ENCODE measurements at places on chromosomes 2 and 18.
A peak's percentile ranks its signal among the peaks of the same experiment; 100 is the strongest.

GRCh38 chr2:67514515-67514914, 117.4 kb downstream of the ETAA1 start:
- DNase-seq: no peak

- DNase-seq: peak; percentile 60
Measured at GRCh38 chr2:57720728-57721627, 325.6 kb upstream of the VRK2 start.

DNA sequence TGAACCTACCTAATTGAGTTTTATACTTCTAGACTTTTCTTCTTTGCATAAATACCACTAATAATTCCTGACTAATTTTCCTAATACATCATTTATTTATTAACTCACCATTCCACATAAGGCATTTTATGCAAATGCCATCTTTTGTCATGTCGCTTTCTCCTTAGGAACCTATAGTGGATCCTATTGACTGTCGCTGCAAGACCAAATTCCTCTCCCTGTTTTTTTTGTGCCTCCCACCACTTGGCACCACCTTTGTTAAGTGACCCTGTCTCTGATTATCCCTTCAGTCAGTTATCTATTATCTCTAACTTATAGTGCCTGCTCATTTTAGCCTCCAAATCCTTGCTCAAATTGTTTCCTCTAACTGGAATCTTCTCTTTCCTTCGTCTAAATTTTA, 19.5 kb downstream of the UNC80 start:
- DNase-seq: peak; percentile 36

DNA sequence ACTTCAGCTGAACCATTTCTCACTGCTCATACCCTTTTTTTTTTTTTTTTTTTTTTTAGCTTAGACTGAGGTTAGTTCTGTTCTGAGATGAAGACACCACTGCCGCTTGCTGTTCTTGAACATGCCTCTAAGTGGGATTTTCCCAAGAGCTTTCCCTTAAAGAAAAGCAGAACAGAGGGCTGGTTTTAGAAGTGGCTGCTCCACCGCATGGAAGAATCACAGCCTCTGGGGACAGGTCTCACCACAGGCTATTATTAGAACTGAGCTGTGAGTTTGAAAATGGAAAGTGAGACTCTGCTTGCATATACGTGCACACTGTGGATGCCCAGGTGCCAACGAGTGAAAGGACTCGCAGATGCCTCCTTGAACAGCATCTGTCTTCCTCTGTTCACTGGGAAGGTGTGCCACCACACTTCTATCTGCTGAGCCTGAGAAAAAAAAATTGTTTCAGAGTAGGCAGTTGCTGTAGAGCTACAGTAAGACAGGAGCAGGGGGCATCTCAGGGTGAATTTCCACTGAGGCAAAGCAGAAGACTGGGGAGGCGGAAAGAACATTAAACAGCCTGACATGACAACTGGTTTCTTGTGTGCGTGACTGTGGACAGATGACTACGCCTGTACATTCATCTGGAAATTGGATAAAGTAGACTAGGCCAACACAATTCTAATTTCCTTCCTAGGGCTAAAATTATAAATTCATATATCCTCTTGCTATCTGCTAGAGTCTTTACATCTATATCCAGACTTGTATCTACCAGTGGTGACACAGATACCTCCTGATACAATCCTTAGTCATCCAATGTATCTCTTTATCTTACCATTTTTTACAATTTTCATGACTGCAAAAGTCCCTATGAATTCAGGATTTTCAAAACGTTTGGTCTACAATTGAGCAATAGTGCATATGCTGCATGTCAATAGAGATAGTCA, 1045.7 kb upstream of the CELF4 start:
- DNase-seq: no peak

- no peak for DNase-seq
Measured at GRCh38 chr18:42471885-42472284, 516.9 kb downstream of the PIK3C3 start.

- no peak for DNase-seq
Measured at GRCh38 chr18:3914109-3914508, 464.1 kb downstream of the TGIF1 start.

- DNase-seq: peak; percentile 2
Measured at GRCh38 chr18:14221689-14222088, 89.5 kb upstream of the ZNF519 start.

DNA sequence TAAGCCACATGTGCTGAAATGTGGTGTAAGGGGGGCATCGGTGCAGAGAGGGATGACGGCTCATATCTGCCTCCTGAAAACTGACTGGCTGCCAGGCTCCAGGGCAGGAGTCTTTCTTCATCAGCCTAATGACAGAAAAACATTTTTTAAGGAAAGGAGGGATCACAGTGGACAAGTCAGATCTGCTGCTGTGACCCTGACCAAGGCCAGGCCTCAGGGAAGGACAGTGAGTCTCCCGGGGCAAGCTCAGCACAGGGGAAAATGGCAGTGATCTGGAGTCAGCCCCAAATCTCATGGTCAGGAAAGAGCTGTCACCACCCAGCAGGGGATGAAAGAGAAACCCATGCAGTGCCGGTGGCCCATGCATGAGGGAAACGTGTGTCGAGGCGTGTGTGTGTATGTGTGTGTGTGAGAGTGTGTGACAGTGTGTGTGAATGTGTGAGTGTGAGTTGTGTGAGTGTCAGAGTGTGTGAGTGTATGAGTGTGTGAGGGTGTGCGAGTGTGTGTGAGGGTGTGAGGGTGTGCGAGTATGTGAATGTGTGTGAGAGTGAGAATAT, 134.5 kb downstream of the INHBB start:
- no peak for DNase-seq

- peak; percentile 48 for DNase-seq
Measured at GRCh38 chr2:130728007-130728454, 839 bp upstream of the GPR148 start.

- no peak for DNase-seq
Measured at GRCh38 chr18:58542426-58543159, 86.3 kb downstream of the ALPK2 start.

DNA sequence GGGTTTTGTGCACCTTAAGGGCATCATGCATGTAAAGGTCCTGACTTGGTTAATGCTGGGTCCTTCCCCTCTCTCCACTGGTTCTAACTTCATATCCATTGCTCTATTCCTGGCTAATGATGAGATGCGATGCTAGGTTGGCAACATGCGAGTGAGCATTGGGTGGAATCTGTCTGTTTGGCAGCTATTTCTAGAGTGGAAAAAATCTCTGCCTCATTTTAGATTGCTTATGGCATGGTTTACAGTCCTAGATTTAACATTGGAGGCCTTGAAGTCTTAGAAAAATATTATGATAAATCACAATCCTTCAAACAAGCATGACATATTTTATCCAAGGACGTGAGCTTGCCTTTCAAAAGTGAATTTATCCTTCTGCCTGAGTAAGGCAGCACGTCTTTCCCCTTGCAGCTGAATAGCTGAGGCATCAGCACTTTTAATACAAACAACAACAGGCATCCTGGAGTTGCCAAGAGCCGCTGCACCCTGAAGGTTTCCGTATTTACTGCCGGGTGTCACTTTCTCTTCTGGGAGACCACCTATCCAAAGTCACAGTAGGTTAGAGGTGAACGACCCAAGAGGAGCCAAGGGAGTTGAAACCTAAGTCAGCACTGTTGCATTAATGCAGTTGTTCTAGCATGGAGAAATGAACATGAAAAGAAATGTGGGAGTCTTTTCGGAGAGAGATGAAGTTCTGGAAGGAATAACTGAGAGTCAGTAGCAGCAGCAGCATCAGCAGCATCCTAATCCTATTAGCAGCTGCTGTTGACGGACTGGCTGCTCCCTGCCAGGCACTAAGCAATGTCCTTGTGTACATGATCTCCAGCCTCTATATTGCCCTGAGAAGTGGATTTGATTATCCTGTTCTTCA, 78.4 kb downstream of the MAPK4 start:
- DNase-seq: no peak

DNA sequence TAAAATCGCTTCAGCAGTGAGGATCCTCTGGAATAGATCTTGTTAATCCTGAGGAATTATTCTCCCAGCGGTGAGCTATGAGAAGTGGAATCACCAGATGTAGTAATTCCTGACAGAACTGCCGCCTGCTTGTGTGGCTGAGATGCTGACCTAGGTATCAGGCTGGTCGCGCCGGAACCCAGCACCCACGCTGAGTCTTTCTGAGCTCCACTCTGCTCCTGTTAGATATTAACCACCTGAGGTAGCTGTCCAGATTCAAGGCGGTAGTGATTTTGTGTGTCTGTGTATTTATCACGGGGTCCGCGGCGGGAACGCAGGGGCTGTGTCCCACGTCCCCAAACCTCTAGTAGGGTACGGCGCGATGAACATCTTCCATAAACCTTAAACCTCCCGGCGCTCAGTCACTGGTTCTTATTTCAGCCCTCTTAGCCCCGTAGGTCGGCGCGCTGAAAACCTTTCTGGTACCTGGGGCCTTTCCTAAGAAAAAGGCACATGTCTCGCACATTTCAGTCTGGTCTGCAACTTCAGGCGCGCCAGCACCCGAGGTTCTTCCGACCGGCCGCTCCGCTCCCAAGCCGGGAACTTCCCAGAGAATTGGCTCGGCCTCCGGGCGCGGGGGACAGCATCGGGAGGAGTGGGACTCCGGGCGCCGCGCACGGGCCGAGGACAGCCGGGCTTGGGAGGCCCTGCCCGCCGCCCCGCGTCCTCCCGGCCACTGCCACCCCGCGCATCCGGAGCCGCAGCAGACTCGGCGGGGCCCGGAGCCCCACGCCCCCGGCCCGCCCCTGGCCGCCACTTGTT, 542 bp upstream of the CNNM3 start:
- DNase-seq: peak; percentile 77

DNA sequence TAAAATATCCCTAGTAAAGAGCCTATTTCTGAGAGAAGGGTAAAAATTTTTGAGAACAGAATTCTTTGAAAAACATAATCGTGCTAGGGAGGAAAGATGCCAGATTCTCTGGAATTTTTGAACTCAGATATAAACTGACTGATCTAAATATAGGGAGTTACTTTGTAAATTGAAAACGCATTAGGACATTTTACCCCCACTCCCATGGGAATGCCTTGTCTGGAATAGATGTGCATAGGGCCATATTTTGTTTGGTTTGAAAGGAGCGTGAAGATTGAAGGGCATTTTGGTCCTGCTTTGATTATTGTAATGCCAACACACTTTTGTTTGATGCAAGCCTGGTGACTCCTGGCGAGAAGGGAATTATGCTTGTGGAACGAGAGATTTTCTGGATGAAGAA, 158.7 kb upstream of the DPP10 start:
- DNase-seq: no peak

GRCh38 chr18:44786257-44786656, 105.6 kb downstream of the SETBP1 start:
- DNase-seq: no peak

- no peak for DNase-seq
Measured at GRCh38 chr2:38745267-38745666, 5.9 kb downstream of the SRSF7 start.

- DNase-seq: no peak
Measured at GRCh38 chr2:88871336-88871735, 179.9 kb downstream of the RPIA start.

- no peak for DNase-seq
Measured at GRCh38 chr18:63183952-63184770, 135.4 kb downstream of the BCL2 start.

- DNase-seq: no peak
Measured at GRCh38 chr2:172993139-172993538, 82.5 kb upstream of the MAP3K20 start.

DNA sequence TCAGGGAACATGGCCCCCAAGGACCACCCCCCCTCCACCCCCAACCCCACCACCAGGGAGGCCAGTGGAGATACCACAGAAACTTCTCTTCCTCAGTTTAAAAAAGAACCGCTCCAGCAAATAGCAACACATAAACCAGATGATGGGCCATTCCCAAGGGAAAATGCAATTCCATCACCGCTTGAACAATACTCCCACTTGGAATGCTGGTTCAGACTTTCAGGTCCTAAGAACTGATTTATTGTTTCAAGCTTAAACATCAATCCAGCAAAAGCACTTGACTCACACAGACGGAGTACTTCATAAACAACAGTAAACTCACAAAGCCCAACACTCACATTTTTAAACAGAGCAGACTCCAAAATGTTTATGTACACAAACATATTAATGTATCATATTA, 6.9 kb downstream of the HDAC4 start:
- DNase-seq: no peak

DNA sequence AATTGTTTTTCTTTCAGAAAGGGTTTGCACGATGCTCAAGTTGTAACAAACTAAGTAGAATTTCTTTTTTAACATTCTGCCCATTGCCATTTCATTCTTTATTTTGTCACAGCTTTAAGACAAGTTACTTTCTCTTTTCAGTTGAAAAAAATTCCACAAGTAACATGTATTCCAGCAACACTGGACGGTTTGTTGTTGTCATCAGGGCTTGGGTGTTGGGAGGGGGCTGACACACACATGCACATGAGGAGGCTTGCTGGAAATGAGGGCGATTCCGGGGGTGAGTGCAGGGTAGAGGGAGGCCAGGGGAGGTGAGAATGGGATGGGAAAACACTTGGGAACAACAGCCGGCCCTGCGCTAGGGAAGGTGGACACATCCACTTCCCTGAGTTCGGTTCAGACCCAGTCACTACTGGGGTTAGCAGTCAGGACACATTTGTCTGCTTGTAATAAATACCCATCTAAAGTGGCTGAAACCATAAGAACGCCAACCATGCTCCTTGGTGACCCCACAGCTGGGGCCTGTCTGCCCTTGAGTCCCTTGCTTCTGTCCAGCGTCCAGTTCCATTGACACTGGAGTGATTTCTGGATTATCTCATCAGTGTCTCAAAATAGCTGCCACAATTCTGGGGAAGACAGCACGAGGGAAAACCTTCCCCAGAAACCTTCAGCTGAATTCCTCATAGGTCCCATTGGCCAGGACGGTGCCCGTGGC, 141.8 kb upstream of the BCL2L11 start:
- DNase-seq: no peak

All from H7 (cell line).